ENCODE measurements at places on chromosomes 5 and 9.

GRCh38 chr9:95822583-95823431 lies 52.7 kb upstream of the ERCC6L2 start:
- DNase-seq, result no peak

- DNase-seq, result no peak
These were observed 6.7 kb downstream of the GLIPR2 start for GRCh38 chr9:36143245-36143641.

GRCh38 chr5:1706021-1706420 lies 93.6 kb downstream of the MRPL36 start:
- no peak for DNase-seq

DNA sequence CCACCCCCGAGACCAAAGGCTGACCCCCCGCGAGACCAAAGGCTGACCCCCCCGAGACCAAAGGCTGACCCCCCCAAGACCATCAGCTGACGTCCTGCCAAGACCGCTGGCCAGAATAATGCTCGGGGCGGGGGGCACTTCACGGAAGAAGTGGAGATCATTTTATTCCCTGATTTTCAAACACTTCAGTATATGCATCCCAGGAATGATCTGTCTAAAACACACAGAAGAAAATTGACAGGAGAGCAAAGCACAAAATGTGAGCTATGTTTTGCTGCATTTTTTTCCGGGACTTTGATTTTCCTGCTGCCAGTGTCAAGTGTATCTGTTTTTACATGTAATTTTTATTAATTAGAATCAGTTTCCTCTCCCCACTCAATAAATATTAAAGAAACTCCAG lies 67.1 kb downstream of the ADAMTS2 start:
- no peak for DNase-seq

DNA sequence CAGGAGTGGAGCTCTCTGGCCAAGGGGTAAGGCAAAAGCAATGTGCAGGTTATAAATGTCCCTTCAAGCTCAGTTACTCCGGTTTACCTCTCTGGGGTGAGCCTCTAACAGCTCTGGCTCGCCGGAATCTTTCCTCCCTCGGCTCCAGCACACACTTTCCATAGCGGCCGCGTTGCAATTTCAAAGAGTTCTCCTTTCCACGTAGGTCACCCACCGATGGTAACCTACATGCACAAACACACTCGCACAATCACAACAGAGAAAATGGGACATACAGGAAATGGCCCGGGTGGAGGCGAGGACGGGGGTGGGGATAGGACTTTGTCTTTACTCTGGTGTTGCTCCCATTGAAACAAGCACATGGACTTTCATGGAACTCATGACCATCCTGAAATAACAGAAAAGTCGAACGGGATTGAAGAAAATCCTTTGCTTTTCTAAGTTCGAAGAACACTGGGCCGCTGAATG lies 1.2 kb downstream of the LHFPL2 start:
- no peak for DNase-seq

DNA sequence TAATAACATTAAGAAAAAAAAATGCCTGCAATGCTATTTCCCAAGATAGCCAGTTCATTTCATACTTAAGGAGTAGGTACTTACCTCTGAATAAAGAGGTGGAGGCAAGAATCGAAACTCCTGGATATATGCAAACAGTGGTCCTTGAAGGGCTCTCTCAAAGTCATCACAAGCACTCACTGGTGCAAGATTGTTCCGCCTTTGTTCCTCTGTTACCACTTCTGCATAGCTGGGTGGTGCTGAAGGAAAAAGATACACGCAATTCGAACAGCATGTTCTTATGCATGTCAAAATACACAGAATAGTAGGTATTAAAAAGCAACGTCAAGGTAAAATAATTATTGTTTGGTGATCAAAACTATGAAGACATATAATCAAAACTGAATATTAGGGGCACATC lies 9.5 kb downstream of the ARRDC3 start:
- DNase-seq, result no peak

DNA sequence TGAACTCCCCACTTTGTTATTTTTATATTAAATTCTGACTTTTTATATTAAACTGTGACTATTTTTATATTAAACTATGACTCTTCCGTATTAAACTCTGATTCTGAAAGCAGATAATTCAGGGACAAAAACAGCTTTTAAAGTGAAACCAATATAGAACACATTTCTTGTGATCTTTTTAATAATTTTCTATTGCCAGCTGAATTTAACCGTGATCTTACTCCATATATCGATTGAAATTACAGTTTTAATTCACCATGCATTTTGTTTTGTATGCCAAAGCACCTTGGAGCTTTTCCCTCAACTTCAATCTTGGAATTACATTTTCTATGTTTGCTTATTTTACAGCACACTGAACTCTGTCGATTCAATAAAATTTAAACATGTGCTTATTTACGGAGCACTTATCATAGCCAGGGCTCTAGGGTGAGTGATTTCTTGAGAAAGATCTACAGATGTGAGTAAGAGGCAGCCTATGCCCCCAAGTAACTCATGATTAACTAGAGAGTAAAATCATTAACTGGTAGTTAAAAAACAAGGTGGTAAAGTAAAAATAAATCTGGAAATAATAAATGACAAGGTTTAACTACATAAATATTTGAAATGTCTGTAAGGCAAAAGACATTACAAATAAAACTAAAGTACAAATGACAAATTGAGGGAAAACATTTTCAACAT lies 72.9 kb upstream of the ALDH1B1 start:
- no peak for DNase-seq

DNA sequence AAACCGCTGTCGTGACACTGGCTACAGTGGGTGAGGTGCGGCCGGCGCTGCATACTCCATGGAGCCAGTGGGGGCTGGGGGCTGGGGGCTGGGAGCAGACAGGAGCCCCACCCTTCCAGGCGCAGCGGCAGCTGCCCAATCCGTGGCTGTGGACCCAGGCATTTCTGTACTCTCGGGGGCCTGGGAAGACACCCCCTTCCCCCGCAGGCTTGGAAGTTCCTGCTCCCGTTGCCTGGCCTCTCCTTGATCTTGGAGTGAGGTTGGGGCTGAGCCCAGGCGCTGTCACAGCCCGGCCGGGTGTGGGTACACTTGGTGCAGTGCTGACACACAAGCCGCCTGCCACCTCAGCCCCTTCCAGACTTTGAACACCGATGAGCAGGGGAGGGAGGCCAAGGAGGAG lies 27.7 kb upstream of the GGTA1 start:
- DNase-seq, result no peak

DNA sequence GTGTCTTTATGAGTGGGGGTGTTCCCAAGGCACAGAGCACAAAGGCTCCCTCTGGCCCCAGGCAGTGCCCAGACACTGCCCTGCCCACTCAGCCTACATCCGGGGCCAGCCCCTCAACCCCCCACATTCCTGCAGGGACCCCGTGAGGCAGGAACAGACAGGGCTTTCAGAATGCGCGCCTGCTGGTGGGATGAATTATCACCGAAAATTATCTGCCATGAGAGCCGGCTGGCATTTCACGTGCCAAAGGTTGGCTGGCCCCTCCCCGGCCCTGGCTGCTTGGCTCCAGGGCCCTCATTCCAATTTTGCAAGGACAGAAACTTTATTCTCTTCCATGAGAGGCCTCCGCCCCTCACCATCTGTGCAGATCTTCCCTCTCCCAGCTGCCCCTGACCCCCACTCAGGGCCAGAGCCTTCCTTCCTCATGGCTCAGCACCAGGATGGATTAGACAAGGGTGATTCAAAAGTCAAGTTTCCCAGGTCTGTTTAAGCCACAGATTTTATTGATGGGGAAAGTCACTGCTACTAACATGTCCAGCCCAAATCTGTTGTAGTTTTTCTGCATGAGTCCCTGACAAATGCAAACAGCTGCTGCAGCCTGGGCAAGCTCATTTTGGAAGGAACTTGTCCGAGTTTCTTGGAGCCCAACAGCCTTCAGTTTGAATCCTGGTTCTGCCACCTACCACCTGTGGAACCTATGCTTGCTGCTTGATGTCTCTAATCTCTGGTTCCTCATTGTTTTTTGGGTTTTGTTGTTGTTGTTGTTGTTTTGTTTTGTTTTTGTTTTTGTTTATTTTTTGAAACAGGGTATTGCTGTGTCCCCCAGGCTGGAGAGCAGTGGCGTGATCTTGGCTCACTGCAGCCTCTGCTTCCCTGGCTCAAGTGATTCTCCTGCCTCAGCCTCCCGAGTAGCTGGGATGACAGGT lies 32.3 kb upstream of the WDR38 start:
- no peak for DNase-seq

DNA sequence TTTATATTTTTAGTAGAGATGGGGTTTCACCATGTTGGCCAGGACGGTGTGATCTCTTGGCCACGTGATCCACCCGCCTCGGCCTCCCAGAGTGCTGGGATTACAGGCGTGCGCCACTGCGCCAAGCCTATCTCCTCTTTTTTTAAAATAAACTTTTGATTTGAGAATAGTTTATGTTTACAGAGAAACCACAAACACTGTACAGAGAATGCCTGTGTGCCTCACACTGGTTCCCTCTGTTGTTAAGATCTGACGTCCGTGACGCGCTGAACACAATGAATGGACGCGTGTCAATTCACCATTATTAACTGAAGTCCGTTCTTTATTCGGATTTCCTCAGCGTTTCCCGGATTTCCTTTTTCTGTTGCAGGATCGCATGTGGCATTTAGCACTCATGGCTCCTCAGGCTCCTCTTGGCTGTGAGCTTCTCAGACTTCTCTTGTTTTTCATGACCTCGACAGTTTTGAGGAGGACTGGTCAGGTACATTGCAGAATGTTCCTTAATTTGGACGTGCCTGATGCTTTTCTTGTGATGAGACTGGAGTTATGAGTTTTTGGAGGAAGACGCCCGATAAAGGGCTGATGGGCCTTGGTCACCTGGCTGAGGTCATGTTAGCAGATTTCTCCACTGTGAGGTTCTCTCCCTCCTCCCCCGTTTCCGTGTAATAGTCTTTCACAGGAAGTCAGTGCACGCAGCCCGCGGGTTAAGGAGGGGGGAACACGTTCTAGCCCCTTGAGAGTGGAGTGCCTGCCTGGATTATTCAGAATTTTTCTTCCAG lies 69.6 kb downstream of the ANKRD33B start:
- DNase-seq, result no peak

DNA sequence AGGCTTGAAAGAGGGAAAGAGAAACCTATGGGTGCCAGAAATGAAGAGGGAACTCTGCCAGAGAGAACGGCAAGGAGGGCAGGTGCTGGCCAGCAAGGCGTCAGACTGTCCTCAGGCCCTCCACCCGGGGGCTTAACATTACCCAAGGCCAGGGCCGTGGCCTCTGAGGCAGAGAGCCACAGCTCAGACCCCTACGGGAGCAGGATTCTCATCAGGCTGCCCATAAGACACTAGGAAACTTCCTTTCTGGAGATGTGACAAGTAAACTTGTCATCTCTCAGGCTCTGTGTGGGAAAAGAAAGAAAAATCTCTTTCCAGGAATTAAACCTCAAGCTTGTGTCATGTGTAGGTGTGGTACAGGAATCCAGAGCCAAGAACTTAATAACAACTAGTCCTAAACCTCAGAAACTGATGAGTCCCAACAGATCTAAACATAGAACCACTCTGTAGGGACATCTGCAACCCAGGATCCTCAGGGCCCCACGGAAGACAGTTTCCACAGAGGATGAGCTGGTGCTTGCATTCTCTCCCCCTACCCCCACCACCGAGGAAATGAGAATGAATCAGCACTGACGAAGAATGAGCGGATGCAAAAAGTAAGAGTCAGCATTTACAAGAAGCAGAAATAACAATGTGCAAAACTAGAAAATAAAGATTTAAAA lies 74.3 kb downstream of the DCP2 start:
- no peak for DNase-seq

- no peak for DNase-seq
These were observed 175.2 kb upstream of the HAPLN1 start for GRCh38 chr5:83895860-83896259.

DNA sequence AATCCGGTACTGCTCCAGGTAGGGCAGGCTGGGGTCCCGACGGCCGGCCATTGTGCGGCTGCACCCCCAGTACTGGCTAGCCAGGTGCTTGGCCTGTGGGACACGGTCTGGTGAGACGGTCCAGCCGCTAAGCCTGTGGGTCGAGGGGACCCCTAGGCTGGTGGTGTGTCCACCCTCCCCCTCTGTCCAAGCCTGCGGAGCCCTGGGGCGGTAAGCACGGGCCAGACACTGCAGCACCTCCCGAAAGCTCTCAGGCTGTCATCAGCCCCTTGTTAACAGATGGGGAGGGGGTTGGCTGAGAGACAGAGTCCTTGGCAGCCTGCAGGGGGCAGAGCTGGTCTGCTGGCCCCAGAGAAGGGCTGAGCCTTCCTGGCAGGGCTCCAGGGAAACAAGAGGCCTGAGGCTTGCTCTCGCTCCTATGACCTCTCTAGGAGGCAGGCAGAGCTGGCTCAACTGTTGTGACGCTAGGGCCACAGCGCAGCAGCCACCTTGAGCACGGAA lies 11.8 kb upstream of the MRNIP start:
- no peak for DNase-seq

GRCh38 chr9:99491408-99492158 lies 269.5 kb downstream of the SEC61B start:
- DNase-seq, result no peak

DNA sequence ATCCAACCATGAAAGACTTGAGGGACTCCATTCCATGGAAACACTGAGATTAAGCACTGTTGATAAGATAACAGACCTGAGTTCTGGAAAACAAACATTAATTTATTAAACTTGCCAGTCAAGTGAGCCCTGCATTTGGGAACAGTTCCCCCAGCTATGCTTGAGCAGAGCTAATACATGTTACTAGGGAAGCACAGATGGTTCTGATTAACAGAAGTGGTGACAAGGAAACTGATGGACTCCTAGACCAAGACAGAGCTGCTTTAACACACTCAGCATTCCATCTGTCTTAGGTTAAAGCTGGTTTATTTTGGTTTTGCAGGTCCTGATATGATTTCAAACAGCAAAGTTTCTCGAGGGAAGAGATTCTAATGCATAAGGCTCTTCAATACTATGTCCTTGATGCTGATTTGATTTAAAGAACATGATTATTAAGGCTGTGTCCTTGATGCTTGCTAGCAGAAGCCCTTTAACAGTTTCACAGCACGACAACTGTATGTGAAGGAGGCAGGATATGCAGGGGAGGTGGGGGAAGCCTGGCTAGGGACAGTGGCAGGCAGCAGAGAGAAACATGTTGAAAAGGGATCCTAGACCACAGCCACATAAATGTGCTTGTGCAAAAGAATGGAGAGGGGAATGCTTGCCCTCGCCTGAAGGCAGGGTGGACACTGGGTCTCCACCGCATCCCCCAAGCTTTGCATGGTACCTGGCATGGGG lies 66.2 kb downstream of the ACTBL2 start:
- no peak for DNase-seq

- DNase-seq, result no peak
These were observed 72.0 kb downstream of the FCHO2 start for GRCh38 chr5:73027816-73028215.

- DNase-seq, result no peak
These were observed 326.6 kb upstream of the NREP start for GRCh38 chr5:112083623-112084022.
